Putamen (tissue), 1 donor: ENCODE measurements at places on chromosomes 12 and 14.

GRCh38 chr12:65787056-65787865, 37.0 kb upstream of the HMGA2 start:
- DNase-seq, result no peak

GRCh38 chr12:130714591-130715149, 1.4 kb downstream of the RIMBP2 start:
- DNase-seq, result no peak

- no peak for DNase-seq
Measured at GRCh38 chr14:21652209-21652808, 1.3 kb upstream of the OR4E2 start.

- DNase-seq, result no peak
Measured at GRCh38 chr12:11953523-11953922, 117.2 kb upstream of the BCL2L14 start.

GRCh38 chr12:86117711-86118110, 138.5 kb downstream of the MGAT4C start:
- no peak for DNase-seq
